Stimulated activated CD8-positive, alpha-beta memory T cell treated with anti-CD3 and anti-CD28 coated beads, Interleukin-7, amount 100 ng/mL, for 24 hours (primary cell): ENCODE measurements at places on chromosomes 13 and 19.

DNA sequence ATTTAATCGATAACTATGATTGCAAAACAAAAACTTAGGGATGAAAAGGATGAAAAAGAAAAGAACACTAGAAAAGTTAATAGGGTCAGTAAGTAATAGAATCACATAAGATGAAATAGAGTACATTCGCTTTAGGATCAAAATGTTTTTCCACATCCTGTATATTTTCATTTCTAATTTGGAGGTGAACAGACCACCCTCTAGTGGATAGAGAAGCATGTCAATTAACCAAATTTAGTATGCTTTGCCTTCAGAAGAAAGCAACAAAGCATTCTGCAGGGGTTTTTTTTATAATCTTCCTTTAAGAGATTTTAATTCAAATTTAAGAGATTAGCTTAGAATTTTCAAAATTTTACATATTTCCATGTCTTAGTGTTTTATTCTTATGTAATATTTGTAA is 611.0 kb upstream of the SGCG start:
- no peak for DNase-seq

DNA sequence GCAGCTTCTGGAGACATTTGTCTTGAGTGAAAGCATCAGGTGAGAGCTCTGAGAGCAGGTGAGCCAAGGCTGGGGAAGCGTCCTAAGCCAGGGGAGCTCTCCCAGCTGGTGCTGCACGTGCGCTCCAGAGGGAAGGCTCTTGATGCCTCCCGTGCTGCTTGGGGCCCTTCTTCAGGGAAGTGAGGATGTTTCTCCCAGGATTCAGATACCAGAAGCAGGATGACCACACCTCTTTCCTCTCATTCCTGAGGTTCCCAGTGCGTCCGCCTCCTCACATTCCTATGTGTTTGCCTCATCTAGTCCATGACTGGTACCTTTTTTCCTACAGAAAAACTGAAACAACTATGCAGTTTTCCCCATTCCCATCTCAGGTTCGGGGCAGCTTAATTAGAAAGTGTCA is 231.0 kb upstream of the IRS2 start:
- DNase-seq = no peak

- DNase-seq = no peak
These were observed 1.5 kb downstream of the RGCC start for GRCh38 chr13:41458761-41459431.

- DNase-seq = peak; percentile 61
These were observed 24.6 kb downstream of the NOSIP start for GRCh38 chr19:49555600-49556411.

DNA sequence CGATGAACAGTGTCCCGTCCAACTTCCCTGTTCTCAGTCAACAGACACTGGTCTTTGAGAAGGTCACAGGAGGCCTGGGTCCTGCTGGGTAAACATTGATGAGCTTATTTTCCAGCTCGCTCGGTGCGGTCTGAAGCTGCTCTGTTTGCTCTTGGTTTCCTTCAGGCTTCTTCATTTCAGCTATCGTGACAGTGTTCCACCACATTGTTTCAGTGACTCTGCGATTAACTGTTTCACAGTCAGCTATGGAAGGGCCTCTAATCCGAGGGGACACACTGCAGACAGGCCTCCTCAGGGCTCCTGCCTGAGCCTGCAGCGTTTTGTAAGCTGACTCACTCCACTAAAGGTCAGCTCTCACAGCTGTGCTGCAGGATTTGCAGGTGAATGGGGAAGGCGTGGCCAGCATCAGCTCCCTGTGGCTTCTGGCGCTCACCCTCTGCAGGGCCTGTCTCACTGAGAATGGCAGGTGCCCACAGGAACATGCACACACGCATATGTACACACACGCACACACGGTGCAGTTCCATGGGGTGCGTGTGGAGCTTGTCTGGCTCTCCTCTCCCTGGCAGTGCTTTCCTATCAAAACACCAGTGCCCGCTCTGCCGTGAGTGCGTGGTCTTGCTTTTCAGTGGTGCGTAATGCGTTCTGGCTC is 62.9 kb upstream of the MCF2L start:
- no peak for DNase-seq

DNA sequence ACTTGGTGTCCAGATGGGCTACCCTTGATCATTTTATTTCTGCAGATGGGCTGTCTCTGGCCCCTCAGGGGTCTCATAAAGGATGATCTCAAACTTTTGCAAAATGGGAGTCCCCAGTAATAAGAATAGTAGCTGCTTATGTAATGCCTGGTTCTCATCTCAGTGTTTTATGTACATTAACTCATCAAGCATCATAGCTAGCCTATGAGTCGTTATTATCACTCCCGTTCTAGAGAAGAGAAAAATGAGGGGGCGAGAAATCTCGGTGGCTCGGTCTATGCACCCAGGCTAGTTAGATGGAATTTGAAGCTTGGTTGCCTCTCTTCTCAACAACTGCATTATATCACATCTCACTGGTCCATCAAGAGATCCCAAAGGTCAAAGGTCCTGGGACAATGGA is 3.4 kb downstream of the CACNG6 start:
- no peak for DNase-seq

- no peak for DNase-seq
These were observed 119.4 kb downstream of the STOML3 start for GRCh38 chr13:38871275-38871674.

DNA sequence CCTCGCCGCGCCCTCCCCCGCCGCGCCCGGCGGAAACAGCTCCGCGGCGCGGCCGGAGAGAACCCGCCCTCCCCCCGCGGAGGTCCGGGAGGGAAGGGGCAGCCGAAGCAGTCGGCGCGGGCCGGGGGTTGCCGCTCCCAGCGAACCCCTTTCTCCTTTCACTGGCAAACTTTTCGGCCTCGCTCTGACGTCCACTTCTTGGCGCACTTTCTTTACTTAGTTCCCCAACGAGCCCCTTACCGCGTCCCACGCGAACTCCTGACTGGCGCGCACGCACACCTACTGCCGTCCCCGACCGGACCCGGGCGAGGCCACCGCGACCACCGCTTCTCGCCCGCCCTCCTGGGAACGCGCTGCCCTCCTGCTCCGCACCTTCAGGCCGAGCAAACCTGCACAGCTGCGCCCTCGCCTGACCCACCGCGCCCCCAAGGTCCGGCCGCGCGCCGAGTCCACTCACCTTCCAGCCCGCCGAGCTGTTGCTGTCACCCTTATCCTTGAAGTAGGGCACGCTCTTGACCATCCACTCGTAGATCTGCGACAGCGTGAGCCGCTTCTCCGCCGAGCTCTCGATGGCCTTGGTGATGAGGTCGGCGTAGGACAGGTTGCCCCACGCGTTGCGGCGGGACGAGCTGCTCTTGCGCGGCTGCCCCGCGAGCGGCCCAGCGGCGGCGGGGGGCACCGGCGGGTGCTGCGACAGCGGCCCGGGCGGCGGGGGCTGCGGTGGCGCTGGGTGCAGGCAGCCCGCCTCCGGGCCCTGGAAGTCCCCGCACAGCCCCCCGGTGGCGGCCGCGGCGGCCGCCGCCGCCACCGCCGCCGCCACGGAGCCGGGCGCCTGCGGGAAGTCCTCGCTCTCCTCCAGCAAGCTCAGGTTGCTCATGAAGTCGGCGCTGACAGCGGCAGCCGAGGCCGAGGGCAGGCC is 1.1 kb downstream of the FOXO1 start:
- DNase-seq = no peak

- no peak for DNase-seq
These were observed 5.0 kb upstream of the TINCR start for GRCh38 chr19:5572556-5573286.

- no peak for DNase-seq
These were observed 57.8 kb upstream of the POSTN start for GRCh38 chr13:37656247-37656940.

DNA sequence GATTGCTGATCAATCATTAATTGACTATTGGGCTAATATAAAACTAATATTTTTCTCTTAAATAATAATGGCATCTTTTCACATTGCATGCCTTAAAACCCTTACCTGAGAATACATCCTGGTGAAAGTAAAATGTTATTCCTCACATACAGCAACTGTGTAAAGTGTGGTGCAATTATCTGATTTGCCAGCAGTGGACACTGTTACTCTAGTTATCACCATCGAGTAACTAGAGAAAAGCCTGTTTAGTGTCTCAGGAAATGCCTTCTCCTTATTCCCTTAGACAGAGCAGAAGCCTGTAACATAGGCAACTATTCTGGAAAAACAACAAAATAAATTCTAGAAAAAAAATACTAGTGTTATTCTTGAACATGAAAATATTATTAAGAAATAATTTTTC is 459.8 kb downstream of the FGF14 start:
- DNase-seq = no peak

DNA sequence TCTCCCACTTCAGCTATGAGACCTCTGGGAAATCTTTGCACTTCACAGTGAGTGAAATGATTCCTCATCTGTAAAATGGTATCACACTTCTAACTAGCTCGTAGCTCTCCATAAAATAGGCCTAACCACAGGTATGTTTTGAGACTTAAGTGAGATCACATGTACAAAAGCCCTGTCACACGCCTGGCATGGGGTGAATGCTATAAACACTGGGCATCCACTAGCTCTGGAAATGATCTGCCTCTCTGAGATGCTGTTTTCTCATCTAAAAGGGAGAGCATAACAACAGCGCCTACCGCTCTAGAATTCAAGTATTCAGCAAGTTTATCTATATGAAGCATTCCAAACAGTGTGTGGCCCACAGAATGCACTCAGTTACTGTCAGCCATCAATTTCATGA is 2.2 kb downstream of the AKT2 start:
- DNase-seq = no peak

GRCh38 chr19:11652492-11652891 is 55.2 kb downstream of the ZNF627 start:
- no peak for DNase-seq

DNA sequence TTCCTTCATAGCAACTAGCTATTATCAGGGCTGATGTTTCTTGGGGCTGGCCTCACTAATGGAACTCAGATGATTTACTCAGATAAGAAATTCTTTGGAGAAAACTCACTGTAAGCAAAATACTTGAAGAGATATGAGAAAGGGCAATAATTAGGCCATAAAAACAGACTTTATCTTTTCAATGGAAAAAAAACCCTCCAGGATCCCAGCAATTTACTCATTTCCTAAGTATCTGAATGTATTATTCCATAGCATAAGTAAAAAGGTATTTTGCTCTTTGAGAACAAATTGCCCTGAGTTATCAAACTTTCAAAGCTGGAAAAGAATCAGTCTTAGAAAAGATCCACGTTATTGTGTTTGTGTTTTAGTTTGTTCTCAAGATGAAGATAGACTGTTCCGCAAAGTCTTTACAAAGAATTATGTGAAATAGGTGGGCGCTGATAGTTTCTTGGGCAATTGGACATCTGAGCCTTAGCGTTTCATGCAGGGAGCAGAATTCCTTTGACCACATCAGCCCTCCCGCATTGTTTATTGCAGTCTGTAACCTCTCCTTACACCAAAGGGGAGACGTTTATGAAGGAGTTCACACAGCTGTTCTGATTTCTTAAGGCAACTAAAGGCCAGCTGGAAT is 29.1 kb upstream of the CSNK1A1L start:
- DNase-seq = no peak

GRCh38 chr19:12669270-12670158 is 2.9 kb downstream of the WDR83 start:
- peak; percentile 57 for DNase-seq

DNA sequence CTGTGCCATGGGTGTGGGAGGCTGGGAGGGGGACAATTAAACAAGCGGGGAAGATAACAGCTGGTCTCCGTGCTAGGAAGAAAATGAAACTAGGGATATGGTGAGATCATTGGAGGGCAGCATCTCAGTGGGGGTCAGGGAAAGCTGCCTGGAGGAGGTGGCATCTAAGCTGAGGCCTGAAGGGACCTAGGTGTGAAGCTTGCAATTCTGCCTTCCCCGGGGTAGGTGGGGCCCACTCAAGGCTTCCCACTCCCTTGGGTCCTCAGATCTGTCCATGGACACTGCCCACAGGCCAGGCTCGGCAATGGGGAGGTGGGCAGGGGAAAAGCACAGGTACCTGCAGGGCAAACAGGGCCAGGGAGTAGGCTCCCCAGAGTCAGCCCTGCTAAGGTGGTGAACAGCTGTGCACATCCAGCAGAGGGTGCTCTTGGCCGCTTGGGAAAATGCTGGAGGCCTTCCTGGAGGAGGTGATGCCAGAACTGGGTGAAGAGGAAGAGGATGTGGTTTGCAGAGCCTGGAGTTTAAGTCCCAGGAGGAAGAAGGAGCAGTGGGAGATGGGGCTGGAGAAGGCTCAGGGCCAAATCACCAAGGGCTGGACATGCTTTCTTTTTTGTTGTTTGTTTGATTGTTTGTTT is 25.7 kb upstream of the CCNE1 start:
- no peak for DNase-seq

DNA sequence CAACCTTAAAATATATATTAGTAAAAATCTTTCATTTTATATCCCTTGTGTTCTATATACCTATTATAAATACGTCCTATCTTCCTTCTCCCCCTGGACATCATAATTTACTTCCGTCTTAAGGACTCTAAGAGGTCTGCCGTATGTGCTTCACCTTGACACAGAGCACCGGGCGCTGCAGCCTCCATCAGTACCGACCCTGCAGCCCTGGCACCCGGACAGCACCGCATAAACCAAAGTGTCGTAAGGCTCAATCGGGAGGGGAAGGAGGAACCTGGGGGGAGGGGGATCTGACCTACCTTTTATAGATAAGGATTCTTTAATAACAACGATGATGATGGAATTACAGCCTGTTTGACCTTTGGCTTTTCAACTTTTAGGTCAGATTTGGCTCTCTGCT is 44.0 kb downstream of the EFNB2 start:
- DNase-seq = no peak

DNA sequence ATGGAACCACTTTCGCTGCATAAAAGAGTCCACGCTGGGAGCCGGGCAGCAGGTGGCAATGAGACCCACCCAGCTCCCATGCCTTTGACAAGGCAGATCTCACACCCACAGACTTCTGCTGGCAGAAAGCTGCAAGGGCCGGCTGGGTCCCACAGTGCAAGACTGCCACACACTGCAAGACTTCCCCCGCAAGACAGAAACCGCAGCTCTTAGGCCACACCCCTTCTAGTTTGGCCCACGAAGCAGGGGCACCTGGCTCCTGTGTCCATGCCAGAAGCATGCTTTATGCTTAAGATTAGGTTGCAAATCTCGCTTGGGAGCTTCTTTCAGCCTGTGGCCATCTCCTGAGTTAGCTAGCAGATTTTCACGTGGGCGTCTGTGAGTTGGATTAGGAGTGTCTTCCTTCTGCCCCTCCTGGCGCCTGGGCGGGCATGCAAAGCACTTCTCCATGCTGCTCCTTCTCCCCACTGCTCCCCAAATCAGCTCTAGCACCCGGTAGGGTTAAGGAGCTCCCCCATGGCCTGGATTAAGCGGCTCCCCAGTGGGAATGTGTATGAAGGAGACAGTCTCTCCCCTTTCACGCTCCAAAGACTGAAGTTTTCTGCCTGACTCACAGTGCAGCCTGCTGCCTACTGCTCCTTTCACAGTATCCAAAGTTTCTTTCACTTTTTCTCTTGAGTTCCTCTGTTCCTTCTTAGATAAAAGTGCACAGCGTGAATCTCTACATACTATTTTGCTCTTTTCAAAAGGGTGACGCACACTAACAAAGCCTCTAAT is 17.7 kb downstream of the GPC6 start:
- no peak for DNase-seq
